ENCODE measurements at places on chromosomes 16 and 17.

DNA sequence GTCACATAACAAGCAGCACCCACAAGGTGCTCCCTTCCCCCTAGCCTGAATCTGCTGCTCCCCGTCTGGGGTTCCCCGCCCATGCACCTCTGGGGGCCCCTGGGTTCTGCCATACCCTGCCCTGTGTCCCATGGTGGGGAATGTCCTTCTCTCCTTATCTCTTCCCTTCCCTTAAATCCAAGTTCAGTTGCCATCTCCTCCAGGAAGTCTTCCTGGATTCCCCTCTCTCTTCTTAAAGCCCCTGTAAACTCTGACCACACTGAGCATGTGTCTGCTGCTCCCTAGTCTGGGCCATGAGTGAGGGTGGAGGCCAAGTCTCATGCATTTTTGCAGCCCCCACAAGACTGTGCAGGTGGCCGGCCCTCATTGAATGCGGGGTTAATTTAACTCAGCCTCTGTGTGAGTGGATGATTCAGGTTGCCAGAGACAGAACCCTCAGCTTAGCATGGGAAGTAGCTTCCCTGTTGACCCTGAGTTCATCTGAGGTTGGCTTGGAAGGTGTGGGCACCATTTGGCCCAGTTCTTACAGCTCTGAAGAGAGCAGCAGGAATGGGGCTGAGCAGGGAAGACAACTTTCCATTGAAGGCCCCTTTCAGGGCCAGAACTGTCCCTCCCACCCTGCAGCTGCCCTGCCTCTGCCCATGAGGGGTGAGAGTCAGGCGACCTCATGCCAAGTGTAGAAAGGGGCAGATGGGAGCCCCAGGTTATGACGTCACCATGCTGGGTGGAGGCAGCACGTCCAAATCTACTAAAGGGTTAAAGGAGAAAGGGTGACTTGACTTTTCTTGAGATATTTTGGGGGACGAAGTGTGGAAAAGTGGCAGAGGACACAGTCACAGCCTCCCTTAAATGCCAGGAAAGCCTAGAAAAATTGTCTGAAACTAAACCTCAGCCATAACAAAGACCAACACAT, at the start of gene STH:
Gene STH (plus strand): TSS at position 264 of the 913 bp plus-strand sequence. CDS start 30 bp downstream, at position 294.
- no peak for DNase-seq

DNA sequence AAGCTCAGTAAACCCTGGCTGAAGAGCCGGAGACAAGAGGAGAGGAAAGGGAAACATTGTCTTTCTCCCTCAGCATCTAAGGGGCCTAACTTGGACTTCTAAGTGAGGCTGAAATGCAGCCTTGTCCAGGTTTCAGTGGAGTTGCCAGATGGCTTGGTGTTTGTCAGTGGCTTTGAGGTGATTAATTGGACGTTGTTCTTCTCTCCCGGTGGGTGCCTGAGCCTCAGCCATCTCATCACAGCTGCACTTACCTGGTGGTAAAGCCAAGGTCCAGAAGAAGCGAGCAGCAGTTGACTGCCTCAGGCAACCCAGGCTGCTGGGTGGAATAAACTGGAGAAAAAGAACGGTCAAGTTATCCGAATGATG, 202.2 kb upstream of the NLRP1 start:
- no peak for DNase-seq

DNA sequence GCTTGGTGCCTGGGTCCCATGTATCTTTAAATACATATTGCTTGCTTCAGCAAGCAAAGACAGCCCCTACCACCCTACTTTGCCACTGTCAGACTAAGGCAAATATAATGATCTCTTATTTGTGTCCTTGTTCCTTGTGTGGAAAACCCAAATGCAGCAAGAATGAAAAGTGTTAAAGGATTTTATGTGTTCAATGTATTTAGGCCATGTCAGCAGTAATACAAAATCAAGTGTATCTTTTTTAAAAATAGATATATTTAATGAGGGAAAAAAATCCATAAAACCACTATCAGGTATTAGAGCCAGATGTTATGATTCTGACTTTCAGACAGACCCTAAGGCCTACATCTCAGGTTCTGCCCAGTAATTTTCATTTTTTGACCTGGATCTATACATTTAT, 374.5 kb downstream of the SEC14L1 start:
- no peak for DNase-seq

DNA sequence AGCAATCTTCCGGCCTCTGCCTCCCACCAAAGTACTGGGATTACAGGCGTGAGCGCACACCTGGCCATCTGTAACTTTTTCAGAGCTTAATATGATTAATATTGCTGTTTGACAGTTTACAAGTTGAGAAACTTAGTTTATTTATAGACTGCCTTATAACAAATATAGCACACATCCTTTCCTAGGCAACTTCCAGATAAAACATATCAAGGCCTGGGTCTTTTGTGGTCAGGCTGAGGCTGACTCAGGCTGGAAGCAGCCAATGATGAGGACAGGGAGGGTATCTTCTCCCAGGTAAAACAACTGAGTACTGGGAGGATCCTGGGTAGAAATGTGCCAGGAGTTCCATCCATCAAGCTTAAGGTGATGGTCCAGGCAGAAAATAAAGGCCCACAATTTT, 16.2 kb downstream of the LUC7L start:
- no peak for DNase-seq

DNA sequence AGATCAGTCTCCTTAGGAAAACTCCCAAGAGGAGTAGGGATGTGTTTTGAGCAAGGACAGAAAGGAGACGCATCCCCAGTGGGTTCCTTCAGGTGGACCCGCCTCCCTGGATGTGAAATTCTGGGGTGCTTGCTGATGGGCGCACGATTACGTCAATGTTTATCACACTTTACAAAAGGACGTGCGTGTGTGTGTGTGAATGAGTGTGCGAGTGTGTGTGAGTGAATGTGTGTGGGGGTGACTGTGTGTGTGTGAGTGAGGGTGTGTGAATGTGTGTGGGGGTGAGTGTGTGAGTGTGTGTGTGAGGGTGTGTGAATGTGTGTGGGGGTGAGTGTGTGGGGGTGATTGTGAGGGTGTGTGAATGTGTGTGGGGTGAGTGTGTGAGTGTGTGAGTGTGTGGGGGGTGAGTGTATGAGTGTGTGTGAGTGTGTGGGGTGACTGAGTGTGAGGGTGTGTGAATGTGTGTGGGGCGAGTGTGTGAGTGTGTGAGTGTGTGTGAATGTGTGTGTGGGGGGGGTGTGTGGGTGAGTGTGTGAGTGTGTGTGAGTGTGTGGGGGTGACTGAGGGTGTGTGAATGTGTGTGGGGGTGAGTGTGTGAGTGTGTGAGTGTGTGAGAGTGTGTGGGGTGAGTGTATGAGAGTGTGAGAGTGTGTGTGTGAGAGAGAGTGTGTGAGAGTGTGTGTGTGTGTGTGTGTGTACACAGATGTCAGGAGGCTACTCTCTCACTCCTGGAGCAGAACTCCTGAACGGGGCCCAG, 4.1 kb upstream of the TRARG1 start:
- DNase-seq, result no peak

GRCh38 chr17:77343031-77343800, 202.4 kb downstream of the SEC14L1 start:
- DNase-seq, result no peak

DNA sequence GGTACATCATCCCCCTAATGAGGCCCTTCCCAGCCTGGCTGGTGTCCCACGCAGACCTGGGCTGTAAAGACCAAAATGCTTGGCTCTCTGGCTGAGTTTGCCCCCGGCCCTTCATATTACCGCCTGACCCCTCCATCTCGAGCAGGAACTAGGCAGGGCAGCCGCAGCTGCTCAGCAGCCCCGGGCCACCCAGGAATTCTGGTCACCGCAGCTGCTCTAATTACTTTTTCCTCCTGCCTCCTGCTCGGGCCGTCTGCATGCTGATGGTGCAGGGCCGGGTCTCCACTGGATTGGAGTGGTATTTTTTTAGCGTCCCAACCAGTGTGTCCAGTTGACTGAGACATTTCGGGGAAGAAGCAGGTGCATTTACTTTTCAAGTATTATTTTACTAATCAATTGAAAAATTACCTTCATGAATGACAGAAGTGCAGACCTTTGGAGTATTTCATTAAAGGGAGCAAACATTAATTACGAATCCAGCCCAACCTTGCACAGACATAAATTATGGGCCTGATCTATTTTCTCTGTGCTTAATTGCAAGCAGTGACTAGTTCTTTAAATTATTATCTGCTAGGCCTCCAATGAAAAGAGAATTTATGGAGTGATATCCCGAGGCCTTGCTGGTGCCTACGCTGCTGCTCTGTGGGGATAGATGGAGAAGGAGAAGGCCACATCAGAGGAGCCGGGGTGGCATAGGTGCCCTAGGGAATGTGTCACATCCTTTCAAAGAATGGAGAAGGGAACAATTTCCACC, 176.2 kb downstream of the CYLD start:
- no peak for DNase-seq

DNA sequence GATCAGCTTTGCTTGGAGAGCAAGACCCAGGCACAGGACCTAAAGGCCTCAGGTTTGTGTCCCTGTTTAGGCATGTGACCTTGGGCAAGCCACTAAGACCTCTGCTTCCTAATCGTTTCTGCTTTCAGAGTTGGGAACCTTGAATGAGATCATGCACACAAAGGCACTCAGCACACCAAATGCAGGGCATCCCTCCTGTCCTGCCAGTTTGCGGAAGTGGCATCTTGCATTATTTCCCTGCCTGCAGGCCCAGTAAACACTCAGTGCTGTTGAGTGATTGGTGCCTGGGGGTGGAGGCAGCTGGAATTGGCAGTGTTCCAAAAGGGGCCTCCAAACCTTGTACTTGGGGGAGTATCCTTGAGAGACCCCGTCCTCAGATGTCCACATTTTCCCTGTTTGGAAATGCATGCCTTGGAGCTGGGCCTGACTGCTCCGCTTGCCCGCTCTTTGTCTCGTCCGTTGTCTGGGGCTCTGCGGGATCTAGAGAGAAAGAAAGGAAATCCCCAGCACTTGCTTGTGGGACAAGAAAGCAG, 28.7 kb downstream of the MRM1 start:
- DNase-seq, result no peak

DNA sequence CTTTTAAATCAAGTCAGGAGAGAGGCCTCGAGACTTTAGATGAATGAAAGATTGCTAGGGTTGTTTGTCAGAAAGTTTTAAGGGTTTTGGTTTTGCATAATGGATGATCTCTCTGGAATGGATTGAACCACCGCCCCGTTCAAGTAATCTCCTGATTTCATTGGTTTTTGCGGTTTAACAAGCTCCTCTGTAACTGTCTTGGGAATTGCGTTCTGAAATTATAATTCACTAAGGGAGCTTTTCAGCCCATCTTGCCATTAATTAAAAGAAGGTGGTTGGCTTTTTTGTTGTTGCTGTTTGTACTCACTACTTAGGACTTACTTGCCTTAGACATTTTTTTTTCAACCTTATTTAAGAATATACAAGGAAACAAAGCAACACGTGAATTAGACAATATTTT, 8.8 kb downstream of the HS3ST4 start:
- no peak for DNase-seq

- no peak for DNase-seq
These were observed 1.5 kb upstream of the NHERF1 start for GRCh38 chr17:74746922-74747321.

DNA sequence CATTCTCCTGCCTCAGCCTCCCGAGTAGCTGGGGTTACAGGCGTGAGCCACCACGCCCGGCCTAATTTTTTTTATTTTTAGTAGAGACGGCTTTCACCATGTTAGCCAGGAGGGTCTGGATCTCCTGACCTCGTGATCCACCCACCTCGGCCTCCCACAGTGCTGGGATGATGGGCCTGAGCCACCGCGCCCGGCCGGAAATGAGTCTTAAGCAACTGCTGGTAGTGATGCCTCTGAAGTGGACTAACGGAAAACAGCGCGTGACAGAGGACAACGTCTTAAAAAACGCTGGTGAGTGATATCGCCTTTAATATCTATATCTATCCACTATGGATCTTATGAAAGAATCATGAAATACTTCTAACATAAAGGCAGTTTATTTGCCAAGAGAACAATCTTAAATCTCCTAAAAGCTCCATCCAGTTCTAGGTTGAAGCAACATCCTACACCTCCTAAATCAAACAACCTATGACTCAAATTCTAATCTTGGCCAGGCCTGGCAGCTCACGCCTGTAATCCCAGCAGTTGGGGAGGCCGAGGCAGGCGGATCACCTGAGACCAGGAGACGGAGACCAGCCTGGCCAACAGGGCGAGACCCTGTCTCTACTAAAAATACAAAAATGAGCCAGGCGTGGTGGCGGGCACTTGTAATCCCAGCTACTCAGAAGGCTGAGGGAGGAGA, 69.8 kb downstream of the NXN start:
- no peak for DNase-seq

- DNase-seq, result no peak
These were observed 13.3 kb downstream of the ST6GALNAC2 start for GRCh38 chr17:76572201-76572910.

DNA sequence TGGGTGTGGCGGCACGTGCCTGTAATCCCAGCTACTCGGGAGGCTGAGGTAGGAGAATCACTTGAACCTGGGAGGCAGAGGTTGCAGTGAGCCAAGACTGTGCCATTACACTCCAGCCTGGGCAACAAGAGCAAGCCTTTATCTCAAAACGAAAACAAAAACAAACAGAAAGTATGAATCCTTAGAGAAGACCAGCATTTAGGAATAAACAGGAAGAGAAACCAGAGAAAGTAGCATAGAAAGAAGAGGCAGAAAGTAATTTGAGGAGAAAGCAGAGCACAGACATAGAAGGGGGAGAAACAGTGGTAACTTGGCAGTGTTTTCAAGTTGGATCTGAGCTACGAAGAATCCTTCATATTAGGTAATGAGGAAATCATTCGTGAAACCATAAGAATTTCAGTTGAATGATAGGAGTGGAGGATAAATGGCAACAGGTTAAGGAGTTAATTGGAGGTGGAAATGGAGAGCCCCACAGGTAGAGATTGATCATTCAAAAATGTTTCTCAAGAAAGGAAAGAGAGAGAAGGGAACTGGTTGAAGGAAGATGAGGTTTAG, 9.7 kb upstream of the CCL2 start:
- no peak for DNase-seq

GRCh38 chr16:48113471-48113870, 42.3 kb downstream of the ABCC12 start:
- no peak for DNase-seq

DNA sequence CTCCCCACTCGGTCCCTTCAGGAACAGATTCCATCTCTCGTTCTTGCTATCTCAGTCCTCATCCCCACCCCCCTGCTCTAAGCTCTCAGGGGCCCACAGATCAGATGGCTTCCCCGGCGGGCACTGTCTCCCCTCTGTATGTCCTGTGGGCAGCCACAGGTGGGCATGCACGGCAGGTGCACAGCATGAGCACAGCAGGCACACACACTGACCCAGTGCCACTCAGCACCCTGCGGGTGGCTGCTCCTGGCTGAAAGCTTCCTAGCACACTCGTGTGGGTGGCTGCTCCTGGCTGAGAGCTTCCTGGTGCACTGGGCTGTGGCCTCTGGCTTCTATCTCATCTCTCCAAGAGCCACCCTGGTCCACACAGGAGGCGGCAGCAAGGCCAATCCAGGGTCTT, 44.5 kb upstream of the SMIM36 start:
- no peak for DNase-seq

All from stimulated activated CD8-positive, alpha-beta memory T cell treated with anti-CD3 and anti-CD28 coated beads, Interleukin-4, amount 100 ng/mL, for 1 hour (primary cell).